ENCODE measurements at places on chromosomes 3 and 15.

DNA sequence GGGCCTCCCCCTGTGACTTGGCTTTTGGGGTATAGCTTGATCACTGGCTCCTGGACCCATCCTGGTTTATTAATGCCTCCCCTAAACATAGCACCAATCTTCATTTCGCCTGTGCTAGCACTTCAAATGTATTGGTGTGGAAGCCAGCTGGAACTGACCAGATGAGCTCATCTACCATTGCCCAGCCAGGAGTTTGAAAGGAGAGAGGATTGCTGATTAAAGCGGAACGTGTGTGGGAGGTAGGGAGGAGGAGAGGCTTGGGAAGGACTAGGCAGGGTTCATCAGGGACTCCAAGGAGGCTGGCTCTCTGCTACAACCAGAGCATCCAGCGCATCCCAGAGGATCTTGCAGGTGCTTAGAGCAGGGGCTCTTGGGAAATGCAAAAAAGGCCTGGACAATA, 34.4 kb upstream of the TLE3 start:
- DNase-seq = no peak

GRCh38 chr15:27623560-27624305, 475.4 kb downstream of the OCA2 start:
- no peak for DNase-seq

DNA sequence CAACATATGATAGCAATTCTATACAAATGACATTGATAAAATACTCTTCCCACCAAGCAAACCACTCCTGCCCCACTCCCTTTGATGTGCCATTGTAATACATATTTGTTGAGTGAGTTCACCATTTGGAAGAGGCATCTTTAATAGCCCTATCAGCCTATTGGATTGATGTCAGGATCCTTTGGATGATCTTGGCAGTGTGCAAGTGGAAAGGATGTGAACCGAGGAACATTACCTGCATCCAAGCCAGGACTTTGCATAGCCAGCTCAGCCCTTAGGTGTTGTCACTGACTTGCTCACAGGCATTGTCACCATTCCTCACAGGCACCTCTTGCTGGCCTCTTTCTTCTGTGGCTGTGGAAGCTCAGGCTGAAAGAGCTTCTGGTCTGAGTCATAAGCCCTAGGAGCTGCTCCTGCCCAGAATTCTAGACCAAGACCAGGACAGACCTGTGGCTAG, 16.5 kb upstream of the TIMP4 start:
- no peak for DNase-seq

- no peak for DNase-seq
Measured at GRCh38 chr15:29698030-29698701, 124.1 kb downstream of the TJP1 start.

GRCh38 chr3:9978710-9979305, 7.8 kb downstream of the EMC3 start:
- DNase-seq = no peak

DNA sequence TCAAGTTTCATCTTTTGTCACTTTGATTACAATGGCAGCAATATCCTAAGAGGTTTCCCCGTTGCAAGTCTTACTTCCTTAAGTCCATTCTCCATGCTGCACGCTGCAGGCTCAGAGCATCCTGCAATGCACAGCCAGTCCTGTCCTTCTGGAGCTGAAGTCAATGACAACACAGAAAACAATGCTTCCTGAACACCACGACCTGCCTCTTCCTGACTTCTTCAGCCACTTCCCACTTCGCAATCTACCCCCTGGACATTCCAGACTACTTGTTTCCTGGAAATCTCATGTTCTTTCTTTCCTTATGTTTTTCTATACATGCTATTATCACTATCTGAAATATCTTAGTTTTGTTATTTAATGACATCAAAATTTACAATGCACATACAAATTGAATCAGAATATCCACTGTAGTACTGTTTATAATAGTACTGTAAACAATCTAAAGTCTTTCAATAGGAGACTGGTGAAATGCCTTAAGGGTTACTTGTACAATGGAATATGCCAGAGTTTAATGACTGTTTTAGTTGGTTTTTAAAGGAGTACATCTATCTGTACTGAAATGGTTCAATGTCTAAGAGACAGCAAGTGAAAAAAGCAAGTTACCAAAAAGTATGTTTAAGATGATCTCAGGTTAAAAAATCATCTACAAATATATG, 113.7 kb upstream of the PRTG start:
- DNase-seq = no peak

DNA sequence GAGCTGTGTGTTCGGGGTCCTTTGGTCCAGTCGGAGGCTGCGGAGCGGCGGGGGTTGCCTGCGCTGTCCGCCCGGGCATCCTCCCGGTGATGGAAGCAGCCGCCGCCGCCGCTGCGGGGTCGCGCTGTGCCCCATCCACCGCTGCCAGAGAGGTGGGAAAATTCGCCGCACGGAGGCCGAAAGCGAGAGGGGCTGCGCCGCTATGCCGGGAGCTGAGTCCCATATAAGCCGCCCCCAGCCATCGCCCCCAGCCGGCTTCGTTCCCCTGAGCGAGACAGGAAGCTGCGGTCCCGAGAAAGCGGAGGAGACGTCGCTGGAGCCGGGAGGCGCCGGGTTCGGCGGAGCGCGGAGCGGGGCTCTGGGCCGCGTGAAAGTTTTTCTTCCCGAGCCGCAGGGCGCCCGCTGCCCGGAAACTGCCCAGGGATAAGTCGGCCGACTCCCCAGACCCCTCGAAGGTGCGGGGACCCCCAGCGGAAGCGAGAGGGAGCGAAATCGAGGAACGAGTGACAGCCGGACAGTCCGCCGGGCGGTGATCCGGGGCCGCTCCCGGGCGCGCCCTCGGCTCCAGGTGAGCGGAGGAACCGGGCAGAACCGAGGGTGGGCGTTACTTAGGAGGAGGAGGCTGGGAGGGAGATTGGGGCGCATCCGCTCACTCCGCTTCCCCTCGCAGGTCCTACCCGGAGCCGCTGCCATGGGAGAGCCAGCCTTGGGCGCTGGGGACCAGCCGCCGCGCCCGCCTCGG, 574 bp downstream of the CHST2 start:
- no peak for DNase-seq

DNA sequence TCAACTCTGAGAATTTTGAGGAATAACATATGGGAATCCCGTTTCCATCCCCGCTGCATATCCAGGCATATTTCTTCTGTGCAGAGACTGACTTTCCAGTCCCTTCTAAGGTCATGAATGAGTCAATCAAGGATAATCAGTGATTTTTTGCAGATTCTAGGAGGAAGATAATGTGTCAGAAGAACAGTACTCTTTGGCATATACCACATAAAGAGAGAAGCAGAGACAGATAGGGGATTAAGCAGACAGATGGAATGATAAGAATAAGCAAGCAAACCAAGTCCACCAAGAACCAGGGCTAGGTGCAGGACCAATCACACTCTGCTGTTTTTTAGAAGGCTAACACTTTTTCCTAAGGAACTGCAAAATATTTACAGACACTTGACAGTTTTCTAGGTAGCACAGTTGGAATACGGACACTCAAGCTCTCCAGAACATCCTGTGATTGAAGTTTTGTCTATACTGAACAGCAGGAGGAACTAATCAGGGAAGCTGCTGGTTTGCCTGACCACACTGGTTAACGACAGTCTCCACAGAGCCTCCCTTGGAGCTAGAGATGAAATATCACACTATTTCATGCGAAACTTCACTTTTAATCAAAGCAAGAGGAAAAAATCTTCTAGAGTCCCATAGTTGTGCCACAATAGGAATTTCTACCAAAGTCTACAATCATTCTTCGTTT, 450.0 kb upstream of the KCNMB2 start:
- no peak for DNase-seq
